Purkinje cell (primary cell): ENCODE measurements at places on chromosomes 16 and 17. TPM values are rescaled to one million over a fixed set of nuclear protein-coding genes. Genes with fewer than 3 reads are reported as not detected.

The IL34 gene
- 1.7 TPM in 1 of 2 replicates, not detected in the other for polyA plus RNA-seq

The NTN3 gene
- polyA plus RNA-seq = not detected in 2 replicates

The TBC1D3K gene
- polyA plus RNA-seq = not detected in 2 replicates

The DCUN1D3 gene
- polyA plus RNA-seq = 1.7 and 2.7 TPM in 2 replicates

The MAP3K3 gene
- polyA plus RNA-seq = 0.35 and 0.85 TPM in 2 replicates

The CTRL gene
- polyA plus RNA-seq = 1.9 TPM in 1 of 2 replicates, not detected in the other
